ENCODE measurements at places on chromosomes 1 and 21.

- peak; percentile 96 for DNase-seq
Measured at GRCh38 chr1:16032388-16033102, 10.7 kb downstream of the CLCNKA start.

DNA sequence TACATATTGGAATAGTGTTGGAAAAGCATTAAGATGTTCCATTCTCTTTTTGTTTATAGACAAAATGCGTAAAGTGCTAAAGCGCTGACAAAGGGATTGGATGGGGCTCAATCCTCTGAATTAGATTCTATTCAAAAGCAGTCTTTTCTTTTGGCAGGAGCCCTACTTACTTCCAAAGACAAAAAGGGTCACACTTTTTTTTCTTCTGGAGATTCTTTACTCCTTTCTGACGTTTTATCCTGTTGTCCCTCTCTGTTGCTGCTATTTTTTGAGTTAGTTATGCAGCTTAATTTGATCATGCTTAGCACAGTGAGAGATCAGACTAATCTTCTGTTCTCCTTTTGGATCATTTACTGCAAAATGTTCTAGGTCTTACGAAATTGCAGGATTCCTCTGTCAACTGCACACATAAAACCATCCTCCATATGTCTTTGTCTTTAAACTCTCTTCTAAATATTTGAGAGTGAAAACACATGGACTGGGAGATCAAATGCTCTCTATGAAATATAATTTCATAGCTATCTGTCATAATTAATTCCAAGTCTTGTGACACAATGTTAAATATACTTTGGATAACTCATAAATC is 656.4 kb upstream of the ADGRL2 start:
- no peak for DNase-seq

DNA sequence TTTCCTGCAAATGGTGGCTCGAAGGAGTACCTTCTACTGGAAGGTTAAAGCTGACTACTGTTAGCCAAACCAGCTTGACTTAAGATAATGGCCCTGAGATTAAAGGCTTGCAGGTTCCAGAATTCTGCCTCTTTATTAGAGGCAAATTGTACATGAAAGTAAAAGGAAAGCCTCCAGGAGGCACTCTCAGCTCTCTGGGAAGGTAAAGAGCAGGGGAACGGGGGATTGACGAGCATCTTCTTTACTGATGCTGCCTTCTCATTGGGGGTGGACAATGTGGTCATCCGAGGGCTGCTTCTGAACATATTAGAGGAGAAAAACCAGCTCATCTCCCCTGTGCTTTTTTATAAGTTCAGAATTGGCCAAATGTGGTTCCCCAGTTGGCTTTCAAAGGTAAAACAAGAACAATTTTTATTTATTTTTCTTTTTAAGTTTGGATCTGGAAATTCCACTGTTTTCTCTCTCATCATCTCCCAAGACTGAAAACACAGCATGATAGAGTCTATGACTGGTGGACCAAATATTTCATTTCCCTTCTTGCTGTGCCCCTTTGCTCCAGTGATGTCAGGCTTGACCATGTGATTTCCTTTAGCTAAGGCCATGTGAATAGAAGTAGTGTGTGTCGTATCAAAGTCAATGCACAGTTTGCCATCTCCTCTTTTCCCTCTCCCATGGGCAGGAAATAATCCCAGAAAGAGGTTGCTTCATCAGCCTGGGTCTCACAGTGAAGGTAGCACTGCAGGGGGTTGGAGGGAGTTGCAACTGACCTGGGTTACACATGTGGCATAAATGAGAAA is 292.7 kb downstream of the PRDM2 start:
- DNase-seq, result no peak

DNA sequence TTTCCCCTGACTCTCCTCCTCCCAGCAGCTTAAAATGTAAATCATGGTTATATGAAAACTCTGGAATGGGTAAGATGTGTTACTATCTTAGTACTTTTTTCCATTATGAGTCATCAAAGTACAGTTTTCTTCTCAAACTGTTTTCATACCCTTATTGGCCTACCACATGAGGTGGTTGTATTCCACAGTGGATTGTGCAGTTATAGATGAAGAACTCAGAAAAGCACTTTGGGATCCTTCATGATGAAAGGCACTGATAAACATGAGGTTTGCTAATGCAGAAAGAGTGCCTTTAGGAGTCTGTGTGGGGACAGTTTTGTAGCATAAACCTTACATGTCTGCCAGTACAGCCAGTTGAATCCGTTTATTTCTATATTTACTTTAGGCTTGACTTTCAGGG is 32.0 kb upstream of the MYOCOS start:
- DNase-seq, result no peak

DNA sequence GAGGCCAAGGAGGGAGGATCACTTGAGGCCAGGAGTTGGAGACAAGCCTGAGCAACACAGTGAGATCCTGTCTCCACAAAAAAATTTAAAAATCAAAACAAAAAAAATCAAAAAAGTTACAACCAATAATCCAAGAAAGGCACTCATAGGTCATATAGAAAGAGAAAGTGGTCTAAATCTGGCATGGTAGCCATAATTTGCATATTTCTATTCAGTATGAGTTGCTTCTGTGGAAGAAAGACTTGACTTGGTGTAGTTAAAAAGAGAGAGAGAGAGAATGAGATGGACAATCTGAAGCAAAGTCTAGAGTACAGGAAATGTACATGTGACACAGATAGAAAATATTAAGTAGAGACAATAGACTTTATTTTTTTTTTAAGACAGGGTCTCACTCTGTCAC is 22.5 kb downstream of the JMJD4 start:
- no peak for DNase-seq
